AG04449 (cell line): ENCODE measurements at places on chromosomes 4 and X.

DNA sequence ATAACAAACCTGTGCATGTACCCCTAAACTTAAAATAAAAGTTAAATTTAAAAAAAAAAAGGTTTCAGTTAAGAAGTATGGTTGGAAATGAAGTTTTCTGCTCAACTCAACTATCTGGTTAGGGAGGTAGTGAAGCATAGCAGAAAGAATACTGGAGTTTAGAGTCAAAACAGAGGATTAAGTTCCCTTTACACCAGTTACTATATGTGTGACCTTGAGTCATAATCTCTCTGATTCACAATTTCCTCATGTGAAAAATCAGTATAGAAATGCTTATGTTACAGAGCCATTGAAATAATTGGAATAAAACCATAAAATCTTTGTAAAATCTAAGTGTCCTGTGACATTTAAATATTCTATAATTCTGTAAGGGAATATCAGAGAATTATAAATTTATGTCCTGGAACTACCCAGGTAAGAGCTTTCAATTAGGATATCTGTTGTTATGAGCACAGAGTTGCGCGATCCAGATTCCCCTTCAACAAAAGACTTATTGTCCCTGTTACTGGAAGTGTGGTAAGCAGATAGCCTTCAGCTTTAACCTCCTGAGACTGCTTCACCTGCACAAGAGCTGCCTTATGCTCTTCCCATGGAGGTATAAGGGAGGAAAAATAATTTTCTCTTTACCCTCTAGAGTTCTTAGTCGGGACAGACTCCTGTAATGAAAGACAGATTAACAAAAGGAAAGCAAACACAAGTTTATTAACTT lies 203.8 kb upstream of the NRK start:
- DNase-seq, result no peak

DNA sequence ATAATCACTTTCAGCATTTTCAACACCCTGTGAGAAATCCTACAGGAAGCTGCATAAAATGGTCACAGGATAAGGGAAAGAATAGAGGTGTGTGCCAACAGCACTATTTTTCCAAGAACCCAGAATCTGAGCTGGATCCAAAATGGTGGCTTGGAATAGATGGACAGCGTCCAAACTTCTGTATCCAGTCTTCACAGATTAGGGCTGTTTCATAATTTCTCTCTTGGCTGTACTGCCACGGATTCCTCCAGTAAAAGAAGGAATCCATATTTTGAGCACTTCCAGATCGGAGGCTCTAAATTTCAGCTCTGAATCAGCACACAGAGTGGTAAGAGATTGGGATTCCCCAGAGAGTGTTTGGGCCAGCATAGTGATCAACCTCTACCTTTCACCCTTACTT lies 12.2 kb downstream of the MAOB start:
- no peak for DNase-seq

- no peak for DNase-seq
Observed at GRCh38 chr4:1204828-1205585, 32.6 kb upstream of the SPON2 start.

- DNase-seq, result no peak
Observed at GRCh38 chrX:136250191-136251040, 784 bp downstream of the MAP7D3 start.
